SHP77 treated with DMSO at 0.1 percent for 48 hours (cell line): ENCODE measurements at places on chromosomes 2 and 18.

DNA sequence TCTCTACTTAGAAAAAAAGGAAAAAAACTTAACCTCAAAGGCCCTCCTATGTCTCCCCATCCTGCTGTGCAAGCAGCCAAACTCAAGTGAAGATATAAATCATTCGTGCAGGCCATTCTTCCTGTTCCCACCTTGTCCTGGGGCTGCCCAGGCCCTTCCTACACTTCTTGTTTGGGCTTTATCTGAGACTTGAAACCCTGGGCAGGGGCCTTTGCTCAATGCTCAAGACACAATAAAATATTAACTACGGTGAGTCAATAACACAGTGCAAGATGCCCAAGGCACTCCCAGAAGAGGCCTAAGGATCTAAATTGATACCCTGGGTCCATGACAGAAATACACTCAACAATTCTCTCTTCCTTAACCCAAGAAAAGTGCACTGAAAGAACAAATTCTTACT lies 67.6 kb downstream of the TBC1D8 start:
- DNase-seq: no peak

DNA sequence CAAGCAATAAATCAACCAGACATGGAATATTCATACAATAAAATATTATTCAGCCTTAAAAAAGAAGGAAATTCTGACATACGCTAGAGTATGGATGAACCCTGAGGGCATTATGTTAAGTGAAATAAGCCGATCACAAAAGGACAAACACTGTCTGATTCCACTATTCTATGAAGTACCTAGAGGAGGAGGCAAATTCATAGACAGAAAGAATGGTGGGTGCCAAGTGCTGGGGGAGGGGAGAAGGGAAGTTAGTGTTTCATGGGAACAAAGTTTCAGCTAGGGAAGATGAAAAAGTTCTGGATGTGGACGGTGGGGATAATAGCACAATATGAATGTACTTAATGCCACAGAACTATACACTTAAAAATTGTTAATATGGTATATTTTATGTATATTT lies 19.8 kb downstream of the SMAD7 start:
- DNase-seq: no peak

GRCh38 chr18:11937874-11938478 lies 29.9 kb upstream of the MPPE1 start:
- peak; percentile 44 for DNase-seq

DNA sequence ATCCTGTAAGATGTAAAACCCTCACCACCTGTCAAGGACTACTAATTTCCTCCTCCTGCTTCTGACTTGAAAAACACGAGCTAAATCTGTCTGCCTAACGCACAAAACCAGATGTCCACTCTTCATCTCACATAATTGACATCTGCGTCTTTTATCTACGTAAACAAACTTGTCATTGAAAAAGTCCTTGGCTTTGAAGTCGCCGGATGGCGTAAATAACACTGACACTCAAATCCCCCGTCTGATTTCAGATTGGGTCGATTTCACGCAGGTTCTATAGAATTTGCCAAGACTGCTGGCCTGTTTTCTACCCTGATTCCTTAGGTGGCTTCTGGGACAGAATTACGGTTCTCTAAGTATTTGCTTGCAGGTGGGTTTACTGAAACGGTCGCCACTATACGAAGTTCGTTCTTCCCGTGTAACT lies 539 bp upstream of the MOB4 start:
- no peak for DNase-seq
